ENCODE measurements at places on chromosomes 3 and 15. TPM values are rescaled to one million over a fixed set of nuclear protein-coding genes. Genes with fewer than 3 reads are reported as not detected.
A peak's percentile ranks its signal among the peaks of the same experiment; 100 is the strongest.

DNA sequence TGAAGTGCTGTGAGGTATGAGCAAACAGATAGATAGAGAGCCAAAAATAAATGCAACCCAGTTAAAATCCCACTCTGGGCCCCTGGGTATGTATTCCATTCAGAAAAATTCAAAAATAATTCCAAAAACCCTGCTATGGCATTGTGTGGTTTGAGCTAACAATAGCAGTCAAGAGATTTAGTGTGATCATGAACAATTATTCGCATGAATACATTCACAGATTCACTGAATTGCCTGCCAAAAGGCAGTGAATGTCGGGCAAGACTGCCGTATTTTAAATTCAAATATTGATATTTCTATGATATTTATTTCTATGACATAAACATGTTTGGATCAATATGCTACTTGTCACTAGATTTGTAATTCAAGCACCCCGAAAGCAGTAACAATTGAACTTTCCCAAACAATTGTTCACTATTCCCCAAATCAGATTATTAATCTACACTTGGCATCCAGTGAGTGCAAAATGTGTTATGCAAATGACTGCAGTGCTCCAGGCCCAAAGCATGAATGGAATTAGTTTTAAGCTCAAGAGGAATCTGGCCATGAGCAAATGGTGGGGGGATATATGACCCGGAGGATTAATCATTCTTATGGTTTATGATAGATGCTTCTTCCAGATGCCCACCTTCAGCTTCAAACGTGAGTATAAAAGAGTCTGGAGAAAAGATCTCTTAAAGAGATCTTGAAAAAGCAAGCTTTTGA, 417.0 kb upstream of the MEIS2 start:
- DNase-seq, result no peak

- DNase-seq, result peak; percentile 97
Measured at GRCh38 chr3:194046995-194047645, 88.8 kb upstream of the HES1 start.

The ACTC1 gene
- total RNA-seq, result 6,424 TPM

DNA sequence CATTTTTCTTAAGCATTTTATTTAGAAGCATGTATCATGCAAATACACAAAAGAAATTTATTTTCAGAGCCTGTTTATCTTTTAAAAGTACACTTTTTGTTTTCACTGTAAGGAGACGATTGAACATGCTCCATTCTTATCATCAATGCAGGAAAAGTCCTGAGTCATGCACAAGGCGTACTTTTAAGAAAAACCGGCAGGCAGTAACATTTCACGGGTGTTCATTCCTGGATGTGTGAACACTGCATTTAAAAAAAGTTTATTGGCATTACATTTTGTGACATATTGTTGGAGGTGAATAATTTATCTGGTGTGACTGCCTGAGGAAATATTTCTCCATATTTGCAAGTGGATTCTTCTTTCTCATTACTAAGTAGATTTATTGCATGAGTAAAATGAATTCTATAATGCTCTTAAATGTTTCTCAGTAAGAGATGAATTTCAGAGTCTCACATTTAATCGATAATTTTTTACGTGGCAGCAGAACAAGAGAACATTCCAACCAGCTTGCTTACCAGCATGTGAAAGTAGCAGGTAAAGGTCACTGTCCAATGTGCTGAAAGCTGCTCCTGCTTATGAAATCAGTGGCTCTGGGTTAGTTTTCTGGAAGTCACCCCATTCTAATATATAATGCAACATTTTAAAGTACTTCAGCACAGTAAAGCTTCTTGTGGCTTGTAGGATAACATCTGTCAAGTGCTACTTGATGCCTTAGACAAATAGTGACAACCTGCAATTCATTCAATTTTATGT, 87.0 kb downstream of the SV2B start:
- DNase-seq, result peak; percentile 20

- peak; percentile 83 for DNase-seq
Measured at GRCh38 chr3:27134171-27134796, 234.9 kb downstream of the NEK10 start.

The PPP1R14D gene
- total RNA-seq, result not detected

The TNNC1 gene
- 3,730 TPM for total RNA-seq

- no peak for DNase-seq
Measured at GRCh38 chr3:26011276-26011675, 221.4 kb downstream of the OXSM start.

DNA sequence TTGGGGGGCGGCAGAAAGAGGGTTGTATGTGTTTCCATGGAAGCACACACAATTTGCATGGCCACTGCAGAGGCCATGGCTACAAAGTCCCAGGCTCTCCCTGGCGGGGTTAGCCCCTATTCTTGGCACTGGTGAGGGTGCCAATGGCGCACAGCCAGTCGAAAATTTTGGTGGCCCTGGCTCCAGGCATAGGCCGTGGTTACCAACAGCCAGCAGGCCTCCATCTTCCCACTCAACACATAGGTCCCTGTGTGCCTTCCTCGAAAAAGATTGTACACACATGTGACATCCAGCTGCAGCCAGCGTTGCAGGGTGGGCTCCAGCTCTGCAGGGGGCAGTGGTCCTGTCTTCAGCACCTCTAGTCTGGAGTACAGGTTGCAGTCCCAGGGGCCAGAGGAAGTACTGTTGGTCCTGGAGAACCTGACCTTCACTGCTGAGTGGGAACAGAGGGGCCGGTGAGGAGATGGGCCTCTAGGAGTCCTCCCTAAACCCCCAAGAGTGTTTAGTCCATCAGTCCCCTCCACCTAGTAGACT, 7.1 kb downstream of the P4HTM start:
- no peak for DNase-seq

The IQCF5 gene
- not detected for total RNA-seq

DNA sequence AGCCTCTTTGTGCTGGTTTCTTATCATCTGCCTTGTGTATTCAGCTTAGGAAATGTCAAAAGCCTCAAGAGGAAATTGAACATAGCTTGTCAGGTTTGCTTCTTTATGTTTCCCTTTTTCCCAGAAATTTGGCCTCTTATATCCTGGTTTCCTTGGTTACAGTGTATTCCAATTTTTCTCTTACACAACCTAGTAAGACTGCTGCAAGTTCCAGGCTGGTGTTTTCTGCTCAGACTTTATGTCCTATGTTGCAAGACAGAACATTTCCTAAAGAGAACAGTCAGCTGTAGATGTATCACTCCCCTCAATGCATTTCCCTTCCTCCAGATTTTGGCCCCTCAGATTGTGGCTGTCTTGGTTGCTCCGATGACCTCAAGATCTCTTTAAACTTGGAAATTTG, 102.5 kb downstream of the SH3GL3 start:
- DNase-seq, result no peak

- peak; percentile 80 for DNase-seq
Measured at GRCh38 chr15:62644889-62645742, 397.4 kb upstream of the TPM1 start.

- DNase-seq, result no peak
Measured at GRCh38 chr15:35560258-35560657, 14.3 kb upstream of the DPH6 start.

GRCh38 chr3:49173116-49173791, 1.9 kb downstream of the KLHDC8B start:
- peak; percentile 64 for DNase-seq

- no peak for DNase-seq
Measured at GRCh38 chr3:158095814-158096704, 10.2 kb downstream of the SHOX2 start.

DNA sequence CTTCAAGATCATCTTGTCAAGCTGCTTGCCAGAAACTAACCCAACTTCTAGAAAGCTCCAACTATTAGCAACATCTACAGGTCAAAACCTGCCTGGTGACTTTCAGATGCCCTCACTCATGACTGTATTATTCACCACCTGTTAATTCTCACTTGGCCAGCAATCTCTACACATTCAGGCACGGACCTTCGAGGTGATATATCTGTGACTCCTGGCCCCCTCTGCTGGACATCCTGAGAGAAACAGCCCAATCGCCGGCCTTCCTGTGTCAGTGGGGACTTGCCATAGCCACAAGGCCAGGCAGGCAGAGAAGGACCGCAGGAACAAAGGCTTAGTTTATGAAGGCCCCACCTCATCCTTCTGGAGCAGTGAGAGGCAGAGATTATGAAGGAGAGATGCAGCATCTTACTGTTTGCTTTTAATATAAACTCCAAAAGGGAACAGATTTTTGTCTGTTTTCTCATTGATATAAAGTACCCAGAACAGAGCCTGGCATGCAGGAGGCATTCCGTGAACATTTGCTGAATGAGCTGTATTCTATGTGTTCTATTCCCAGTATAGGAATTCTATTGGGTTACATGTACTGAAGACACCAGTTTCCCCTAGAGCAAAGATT, 24.4 kb upstream of the OCA2 start:
- DNase-seq, result peak; percentile 88

DNA sequence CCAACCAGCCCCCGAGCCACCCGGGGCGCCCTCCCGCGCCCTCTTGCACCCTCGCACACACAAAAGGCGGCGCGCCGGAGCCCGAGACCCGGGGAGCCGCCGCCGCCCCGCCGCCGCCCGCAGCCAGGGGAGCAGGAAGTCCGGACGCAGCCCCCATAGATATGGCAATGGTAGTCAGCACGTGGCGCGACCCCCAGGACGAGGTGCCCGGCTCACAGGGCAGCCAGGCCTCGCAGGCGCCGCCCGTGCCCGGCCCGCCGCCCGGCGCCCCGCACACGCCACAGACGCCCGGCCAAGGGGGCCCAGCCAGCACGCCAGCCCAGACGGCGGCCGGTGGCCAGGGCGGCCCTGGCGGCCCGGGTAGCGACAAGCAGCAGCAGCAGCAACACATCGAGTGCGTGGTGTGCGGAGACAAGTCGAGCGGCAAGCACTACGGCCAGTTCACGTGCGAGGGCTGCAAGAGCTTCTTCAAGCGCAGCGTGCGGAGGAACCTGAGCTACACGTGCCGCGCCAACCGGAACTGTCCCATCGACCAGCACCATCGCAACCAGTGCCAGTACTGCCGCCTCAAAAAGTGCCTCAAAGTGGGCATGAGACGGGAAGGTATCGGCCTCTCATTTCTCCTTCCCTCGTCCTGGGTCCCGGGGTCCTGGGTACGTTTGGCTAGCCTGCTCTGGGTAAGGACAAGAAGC, 1.6 kb downstream of the NR2F2 start:
- peak; percentile 74 for DNase-seq

DNA sequence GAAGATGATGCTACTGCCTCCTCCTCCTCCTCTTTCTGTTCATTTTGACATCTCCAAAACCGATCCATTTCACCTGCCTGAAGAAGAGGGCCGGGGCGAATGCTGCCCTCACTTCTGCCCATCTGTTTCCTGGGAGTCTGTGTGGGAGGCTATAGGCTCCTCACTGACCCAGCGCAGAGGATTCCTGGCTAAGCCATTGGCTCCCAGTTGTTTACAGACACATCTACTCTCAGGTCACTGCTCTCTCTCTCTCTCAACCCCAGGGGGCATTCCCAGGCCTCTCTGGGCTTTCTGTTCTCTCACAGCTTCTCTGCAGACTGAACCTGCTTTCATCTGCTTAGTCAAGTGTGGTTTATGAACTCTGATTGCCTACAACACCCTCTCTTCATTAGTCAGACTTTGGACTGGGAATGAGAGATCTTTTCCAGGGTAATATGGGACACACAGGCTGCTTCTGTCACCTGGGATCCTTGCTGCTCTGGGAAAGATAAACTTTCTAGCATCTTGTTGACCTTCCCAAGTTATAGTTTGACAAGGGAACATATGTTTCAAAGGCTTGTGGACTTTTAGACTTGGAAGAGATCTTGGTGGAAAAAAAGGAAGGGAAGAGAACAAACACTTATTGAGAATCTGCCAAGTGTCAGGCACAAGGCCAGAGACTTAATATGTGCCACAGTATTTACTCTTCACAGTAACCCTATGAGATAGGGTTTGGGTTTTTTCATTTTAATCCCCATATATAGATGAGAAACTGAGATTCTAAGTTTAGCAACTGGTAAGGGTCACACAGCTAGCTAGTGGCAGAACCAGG, 30.2 kb upstream of the USP3 start:
- DNase-seq, result peak; percentile 65

DNA sequence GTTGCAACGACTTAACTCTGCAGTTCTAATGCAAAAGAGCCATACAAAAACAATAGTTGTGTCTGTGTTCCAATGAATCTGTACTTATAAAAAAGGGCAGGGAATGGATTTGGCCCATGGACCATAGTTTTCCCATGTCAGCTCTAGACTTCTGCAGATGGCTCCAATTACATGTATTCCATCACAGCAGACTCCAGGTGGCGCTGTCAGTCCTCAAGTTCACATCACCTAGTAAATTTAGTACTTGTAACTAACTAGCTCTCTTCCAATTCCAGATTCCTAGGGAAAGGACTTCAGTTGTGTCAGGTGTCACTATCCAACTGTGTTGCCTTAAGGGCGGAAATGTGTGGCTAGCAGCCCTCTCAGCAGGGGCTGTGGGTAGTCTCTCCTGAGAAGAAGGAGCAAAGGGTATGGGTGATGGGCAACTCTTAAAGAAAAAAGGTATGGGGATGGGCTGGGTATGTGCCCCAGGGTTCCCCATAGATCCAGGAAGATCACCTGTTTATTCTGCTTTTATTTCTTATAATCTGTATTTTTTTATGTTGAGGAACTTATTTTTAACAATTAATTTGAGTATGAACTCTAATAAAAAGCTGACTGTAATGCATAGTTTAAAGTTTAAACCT, 36.2 kb downstream of the BBS4 start:
- peak; percentile 76 for DNase-seq

- DNase-seq, result peak; percentile 96
Measured at GRCh38 chr15:89101302-89102193, 13.3 kb downstream of the ABHD2 start.

DNA sequence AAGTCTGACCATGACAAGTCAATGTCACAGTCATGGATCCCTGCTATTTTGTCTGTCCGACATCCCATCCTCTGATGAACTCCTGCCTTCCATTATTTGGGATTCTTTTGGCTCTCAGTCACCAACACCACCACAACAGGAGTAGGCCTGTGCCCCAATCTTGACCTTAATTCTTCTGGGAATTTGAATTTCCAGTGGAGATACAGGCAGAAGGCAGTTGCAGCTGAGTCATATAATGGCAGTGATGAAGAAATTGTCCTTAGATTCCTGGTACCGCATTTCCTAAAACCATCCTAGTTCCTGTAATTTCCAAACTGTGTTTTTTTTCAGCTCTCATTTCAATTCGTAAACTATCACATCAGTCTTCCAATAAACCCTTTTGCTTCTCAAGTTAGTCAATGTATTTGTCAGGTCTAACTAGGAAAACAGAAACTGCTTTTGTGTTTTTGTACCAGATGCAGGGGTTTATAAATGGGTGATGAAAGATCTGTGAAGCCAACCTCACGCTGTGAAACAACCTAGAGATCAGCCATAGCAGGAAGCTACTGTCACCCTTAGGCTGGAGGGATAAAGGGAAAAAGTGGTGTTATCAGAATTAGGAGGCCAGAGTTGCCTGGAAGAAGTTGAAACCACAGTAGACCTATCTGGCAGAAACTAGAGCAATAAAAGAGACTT, 126.3 kb upstream of the TMEM108 start:
- DNase-seq, result peak; percentile 72

The DLEC1 gene
- total RNA-seq, result not detected

The ATOSA gene
- 34.8 TPM for total RNA-seq
